Renal cortex interstitium (tissue), 15 donors: ENCODE measurements at places on chromosomes 7 and 10. TPM values are rescaled to one million over a fixed set of nuclear protein-coding genes. Genes with fewer than 3 reads are reported as not detected.

- no peak for DNase-seq
Measured at GRCh38 chr7:138773817-138774216, 24.0 kb upstream of the TMEM213 start.

DNA sequence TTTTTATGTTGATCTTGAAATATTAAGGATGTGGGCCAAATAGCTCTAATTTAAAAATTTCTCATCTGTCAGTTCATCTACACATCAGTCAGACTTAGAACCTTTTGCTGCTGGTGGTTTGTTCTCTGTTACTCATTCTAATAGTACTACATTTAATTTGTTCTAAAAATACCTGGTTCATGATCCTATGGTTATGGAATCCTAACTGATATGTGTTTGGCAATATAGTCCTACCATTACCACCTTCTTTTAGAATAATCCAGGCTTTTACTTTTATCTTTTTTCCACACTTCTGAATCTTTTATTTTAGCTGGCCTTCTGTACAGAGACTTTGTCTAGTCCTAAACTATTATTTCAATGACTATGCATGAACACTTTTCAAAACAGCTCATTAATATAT is 116.9 kb downstream of the SVOPL start:
- no peak for DNase-seq

GRCh38 chr7:1912593-1913465 is 242.8 kb downstream of the ELFN1 start:
- DNase-seq = peak; percentile 46

GRCh38 chr7:138670594-138670993 is 30.6 kb downstream of the SVOPL start:
- no peak for DNase-seq

DNA sequence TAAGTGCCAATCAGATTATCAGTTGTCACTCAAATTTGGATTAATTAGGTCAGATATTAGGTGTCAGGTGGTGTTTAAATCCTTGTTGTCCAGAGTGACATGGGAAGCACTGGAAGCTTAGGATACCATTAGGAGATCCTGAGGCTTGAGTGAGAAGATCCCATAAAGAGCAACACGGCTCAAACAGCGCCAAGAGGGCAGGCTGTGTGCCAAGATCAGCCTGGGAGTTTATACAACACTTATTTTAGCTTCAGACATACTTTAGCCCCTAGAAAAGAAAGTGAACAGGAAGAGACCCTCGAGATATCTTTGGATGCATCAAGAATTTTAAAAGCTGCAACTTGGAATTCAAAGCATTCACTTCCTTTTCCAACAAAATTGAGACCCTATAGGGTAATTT is 14.2 kb upstream of the ACTA2 start:
- DNase-seq = no peak

DNA sequence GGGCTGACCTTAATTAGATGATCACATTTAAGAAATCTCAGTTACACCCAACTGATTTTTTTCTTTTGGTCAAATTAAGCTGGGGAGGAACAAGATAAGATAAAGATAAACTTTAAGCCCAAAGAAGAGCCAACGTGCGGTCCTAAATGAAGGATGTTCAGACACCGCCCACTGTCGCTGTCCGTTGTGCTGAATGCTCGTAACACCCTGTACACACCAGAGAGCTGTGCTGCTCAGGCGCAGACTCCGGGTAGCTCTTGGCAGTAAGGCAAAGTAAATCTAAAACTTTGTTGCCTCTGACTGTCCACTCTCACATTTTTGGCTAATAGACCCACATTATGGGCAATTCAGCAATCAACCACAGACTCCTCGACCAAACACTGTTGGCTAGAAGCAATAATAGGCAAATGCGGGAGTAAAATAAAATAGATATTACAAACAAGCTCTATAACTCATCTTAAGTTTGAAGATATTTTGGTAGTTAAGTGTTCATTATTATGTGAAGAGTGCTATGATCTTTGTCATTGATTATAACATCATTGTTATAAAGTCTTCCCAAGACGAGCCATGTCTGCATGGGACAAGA is 57.1 kb downstream of the PLPP4 start:
- peak; percentile 63 for DNase-seq

- DNase-seq = no peak
Measured at GRCh38 chr10:48545462-48546145, 59.3 kb downstream of the ARHGAP22 start.

DNA sequence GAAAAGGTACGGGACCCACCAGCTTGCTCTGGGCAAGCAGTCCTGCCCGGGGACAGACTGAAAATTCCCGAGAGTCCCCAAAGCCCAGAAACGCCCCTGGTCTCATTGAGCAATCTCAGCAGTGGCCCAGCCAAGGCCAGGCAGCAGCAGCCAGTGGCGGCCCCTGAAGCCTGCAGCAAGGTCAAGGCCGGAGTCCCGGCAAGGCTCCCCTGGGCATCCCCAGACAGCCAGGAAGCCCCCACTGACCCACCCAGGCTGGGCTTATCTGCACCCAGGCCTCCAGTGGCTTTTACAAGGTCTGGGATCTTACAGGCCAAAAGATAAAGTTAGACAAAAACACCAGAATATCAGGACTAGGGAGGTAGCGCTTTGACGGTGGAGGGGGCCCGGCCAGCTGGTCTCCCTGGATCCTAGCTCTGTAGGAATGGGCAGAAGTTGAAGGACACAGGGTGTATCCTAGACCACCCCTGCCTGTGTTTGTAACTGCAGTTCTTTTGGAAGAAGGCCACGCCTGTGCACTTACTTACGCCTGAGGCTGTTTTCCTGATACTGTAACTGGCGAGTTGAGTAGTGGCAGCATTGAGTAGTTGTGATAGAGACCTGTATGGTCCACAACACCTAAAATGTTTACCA is 130.5 kb upstream of the NPS start:
- no peak for DNase-seq

DNA sequence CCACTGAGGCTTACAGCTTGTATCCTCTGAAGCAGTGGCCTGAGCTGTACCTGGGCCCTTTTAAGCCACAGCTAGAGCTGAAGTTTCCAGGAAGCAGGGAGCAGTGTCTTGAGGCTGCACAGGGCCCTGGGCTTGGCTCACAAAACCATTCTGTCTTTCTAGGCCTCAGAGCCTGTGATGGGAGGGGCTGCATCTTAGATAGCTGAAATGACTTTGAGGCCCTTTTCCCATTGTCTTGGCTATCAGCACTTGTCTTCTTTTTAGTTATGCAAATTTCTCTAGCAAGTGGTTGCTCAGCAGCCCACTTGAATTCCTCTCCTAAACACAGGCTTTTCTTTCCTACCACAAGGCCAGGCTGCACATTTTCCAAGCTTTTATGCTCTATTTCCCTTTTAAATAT is 864.2 kb downstream of the REEP3 start:
- no peak for DNase-seq

- no peak for DNase-seq
Measured at GRCh38 chr10:117788911-117789310, 246.4 kb downstream of the EMX2 start.

DNA sequence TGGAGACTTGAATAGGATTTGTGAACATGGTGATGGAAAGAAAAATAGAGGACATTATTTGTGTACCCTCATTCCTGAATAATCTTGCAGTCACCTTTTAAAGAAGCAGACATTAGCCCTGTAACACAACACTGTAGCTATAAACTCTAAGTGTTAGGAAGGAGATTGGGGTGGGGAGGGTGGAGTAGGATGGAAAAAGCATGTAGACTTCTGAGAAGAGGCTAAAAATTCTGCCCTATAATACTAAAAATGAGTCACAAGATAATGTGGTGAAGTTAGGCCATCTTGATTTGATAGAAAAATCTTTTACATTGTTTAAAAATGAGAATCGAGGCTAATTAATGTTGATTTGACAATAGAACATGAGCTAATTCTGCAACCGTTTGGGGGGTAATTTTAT is 128.8 kb downstream of the LCOR start:
- no peak for DNase-seq

DNA sequence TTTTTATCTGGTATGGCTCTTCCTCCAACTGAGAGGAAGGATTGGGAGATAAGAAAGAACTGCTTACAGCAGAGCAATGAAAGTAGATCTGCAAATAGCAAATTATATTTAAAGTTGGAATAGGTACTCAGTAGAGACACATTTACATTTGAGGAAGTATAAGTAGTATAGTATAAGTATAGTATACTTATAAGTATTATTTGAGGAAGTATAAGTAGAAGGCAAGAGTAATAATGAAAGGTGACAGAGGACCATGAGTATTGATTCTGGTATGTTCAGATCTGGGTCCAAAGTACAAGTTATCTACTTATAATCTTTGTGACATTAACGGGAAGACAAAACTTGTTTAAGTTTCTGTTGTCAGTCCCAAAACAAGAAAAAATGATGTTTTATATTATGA is 527.6 kb upstream of the SORCS1 start:
- DNase-seq = no peak

GRCh38 chr10:112373912-112374338 is at the start of gene ACSL5:
TSS of gene ACSL5 (plus strand) at chr10:112374116. CDS start at chr10:112394947, 20,831 bp downstream.
- no peak for DNase-seq

GRCh38 chr7:44729949-44730590 is 18.6 kb upstream of the ZMIZ2 start:
- DNase-seq = no peak

DNA sequence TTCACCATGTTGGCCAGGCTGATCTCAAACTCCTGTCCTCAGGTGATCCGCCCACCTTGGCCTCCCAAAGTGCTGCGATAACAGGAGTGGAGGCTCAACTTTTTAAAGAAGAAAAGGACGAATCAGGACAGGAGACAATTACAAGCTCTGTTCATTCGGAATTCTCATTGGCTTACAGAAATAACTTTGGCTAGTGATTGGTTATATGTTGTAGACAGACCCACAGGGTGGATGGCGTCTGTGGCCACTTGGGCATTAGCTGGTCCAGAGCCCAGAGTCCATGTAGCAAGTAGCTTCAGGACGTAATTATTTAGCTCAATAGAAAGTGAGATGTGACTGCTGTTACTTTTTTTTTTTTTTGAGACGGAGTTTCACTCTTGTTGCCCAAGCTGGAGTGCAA is 160.5 kb upstream of the TNRC18 start:
- no peak for DNase-seq

DNA sequence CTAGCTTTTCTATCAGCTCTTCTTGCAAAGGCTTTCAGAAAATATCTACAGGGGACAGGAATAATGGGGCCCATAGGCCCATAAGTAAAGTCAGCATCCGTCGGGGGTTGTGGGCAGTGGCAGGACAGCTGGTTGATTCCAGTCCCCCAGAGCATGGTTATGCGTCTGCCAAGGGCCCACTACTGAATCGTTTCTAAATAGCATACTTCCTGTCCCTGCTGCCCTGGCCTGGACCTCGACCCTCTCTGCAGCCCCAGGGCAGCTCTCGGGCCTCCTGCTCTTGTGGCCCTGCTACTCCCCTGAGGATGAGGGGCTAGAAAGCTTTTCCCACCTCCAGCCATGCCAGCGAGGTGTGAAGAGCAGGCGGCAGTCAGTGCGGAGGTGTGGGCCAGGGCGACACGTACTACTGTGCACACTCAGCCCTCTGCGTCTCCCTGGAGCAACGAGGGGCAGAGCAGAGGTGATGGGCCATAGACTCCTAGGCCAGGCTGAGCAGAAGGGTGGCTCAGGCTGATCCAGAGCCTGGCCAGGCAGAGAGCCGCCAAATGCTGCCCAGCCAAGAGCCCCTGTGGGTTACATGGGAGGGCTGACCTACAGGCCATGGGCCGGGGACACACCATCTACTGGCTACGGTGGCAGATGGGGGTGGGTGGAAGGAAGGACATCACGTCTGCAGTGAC is 4.7 kb upstream of the OPN4 start:
- no peak for DNase-seq

DNA sequence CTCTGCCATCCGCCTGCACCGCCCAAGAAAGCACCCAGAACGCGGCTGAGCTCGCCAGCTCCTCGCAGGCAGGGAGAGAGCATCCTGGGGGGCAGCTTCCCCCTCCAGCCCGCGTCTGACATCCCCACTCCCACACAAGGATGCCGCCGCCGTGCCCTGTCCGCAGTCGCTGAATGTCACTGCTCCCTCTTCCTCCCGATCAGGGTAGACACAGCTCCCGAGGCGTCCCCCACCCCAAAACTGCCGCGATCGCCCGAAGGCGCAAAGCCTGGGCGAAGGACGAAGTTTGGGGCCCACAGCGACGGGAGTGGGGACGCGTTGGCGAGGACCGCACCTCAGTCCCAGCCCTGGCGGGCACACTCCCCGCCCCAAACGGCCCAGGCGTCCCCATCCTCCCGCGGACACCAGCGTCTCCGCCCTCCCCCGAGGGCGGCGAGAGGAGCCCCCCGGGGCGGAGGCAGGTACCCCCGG is 1.5 kb upstream of the KAT6B start:
- DNase-seq = no peak

DNA sequence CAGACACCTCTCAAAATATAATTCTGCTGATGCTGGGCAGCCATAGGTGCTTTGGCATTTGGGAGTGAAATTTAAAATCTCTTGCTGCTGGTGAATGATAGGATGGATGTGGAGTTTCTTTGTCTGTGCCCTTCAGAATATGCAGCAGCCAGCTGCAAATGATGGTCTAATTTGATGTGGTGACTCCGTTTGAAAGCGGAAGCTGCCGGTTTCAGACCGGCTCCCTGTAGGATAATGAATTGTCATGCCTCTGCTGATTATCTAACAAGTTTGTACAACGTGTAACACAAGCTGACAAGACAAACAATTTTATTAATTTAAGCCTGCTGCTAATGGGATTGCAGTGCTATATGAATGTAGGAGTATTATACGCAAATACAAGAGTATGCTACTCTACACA is 103.5 kb downstream of the SND1 start:
- no peak for DNase-seq

- DNase-seq = no peak
Measured at GRCh38 chr7:5629941-5630340, 151.5 kb downstream of the RNF216 start.

- DNase-seq = no peak
Measured at GRCh38 chr7:1611708-1612241, 41.9 kb upstream of the PSMG3 start.

WIPF3 gene
- polyA plus RNA-seq = 5.6 TPM

TMEM213 gene
- polyA plus RNA-seq = 52.3 TPM

PDIA4 gene
- polyA plus RNA-seq = 180 TPM

PON3 gene
- polyA plus RNA-seq = 2.2 TPM

LIPK gene
- polyA plus RNA-seq = not detected

MYL10 gene
- polyA plus RNA-seq = 0.76 TPM

ANKRD22 gene
- 0.17 TPM for polyA plus RNA-seq

CALML3 gene
- polyA plus RNA-seq = 0.06 TPM

LLCFC1 gene
- 0.66 TPM for polyA plus RNA-seq

GPR146 gene
- polyA plus RNA-seq = 2.8 TPM

PRTFDC1 gene
- polyA plus RNA-seq = 38.8 TPM

PPP2R2D gene
- 43.2 TPM for polyA plus RNA-seq

EPDR1 gene
- polyA plus RNA-seq = 18.3 TPM

AGR2 gene
- polyA plus RNA-seq = 66.8 TPM

SLC18A3 gene
- not detected for polyA plus RNA-seq

PTF1A gene
- polyA plus RNA-seq = not detected

TMEM229A gene
- not detected for polyA plus RNA-seq
